AG08395 (cell line): ENCODE measurements at places on chromosomes 13 and 19.

DNA sequence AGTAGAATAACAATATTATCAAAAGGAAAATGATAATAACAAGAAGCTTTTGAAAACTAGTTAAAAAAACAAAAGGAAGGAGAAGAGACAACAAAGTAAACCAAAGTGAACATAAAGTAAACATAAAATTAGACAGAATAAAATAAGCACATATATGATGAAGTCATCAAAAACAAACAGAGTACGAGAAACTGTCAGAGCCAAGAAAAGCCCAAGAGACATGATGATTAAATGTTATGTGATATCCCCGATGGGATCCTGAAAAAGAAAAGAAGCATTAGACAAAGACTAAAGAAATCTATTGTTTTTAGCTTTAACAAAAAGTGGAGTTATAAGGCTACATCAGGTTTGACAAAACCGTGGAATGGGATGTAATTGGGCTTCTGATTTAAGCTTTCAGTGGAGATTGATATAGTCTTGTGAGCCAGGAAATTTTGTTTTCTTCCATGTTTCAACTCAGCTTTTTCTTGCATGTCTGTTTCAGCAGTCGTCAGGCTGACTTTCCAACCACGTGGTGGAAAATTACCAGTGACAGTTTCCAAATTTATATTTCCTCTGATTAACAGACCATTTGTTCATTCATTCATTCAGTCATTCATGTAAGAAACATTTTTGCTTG lies 64.9 kb downstream of the KL start:
- no peak for DNase-seq

DNA sequence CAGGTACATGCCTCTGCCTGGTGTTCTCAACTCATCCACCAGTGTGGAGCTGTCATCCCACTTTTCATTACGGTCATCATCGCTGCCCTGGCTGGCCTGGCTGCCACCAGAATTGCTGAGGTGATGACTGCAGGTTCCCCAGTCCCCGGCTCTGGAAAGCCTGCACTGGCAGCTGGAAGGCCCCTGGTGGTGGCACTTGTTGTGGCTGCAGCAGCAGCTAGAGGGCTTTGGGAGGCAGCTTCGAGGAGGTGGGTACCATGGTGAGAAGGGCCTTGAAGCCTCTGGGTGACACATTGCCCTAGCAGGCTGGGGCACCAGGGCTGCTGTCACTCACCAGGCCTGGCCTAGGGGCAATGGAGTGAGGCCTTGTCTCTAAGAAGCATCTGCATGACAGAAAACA lies 25.3 kb upstream of the ZNF14 start:
- DNase-seq = no peak

DNA sequence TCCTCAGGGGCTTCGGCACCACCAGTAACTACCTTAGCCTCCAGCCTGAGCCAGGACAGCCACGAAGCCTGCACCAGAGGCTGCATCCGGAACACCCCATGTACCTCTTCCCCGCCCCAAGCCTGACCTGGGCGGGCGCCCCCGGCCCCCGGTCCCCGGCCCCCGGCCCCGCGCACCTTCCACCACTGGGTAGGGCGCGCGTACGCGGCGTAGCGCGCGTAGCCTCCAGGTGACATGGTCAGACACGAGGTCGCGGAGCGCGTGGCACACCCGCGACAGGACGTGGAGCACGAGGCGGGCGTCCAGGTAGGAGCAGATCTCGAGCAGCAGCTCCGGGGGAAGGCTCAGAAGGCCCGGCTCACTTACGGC lies 450 bp downstream of the FBXW9 start:
- DNase-seq = no peak

DNA sequence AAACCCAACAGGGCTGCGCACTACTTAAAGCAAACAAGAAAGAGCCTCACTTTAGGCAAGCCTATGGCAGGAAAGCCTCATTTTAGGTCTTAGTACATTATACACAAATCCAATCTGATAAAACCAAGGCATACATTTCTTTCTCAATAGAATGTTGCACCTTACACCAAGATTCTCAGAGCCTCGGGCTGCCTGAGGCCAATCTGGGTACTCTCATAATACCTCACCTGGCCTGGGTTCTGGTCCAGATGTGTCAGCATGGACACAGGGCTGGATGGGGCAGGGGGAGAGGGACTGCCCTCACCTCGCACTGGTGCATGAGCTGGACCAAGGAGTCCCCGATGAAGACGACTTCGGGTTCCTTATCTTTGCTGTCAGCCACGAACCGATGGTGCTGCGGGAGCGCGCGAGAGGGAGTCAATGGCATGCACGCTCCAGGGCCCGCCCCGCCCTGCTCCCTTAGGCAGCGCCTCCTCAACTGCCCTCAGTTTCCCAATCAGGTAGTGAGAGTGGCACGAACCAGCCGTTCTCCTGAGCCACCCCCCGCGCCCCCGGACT lies at the start of gene PRR19:
Gene PRR19, plus strand, starts transcription at position 487 of the 558 bp plus-strand sequence. CDS start 7,453 bp downstream, outside the sequence.
- DNase-seq = no peak

DNA sequence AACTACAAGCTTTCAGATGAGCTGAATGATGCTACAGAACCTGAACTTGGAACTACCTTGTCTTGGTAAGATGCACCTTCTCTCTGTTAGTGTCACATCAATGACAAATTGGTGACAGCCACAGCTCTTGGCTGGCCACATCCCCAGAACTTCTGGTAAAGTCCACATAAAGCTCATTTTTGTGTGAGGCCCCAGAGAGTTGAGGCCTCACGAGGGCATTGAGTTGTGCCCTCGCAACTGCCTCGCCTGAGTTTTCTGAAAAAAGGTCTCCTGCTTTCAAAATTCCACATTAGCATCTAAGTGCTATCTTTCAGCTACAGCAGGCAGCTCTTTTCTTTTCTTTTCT lies 42.6 kb downstream of the MRPL57 start:
- no peak for DNase-seq

DNA sequence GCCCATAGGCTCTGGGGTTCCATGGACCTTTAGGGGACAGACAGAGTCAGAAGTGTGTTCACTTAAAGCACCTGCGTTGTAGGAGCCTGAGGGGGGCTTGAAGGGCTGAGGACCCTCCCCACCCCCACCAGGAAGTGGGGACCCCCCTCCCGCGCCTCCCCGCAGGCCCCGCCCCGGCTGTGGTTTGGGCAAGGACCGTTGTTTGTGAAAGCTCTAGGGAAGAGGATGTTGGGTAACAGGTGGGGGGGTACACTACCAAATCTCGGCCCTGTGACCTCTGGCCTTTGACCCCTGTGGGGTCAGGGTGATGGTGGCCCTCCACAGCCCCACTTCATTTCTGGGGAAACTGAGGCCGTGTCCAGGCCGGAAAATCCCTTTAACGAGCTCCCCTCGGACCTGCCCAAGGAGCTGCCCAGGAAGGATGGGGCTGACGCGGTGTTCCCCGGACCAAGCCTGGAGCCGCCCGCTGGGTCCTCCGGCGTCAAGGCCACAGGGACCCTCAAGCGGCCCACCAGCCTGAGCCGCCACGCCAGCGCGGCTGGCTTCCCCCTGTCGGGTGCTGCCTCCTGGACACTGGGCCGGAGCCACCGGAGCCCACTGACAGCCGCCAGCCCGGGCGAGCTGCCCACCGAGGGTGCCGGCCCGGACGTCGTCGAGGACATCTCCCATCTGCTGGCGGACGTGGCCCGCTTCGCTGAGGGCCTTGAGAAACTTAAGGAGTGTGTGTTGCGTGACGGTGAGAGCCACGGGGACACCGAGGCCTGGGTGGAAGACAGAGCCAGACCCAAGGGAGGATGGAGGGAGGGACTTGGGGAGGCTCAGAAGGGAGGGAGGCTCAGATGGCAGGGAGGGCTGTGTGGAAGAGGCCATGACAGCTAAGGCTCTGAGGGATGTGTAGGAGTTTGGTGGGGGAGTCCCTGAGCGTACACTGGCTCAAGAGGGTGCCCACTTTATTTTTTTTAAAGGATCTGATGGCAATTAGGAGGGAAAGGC lies 1.3 kb downstream of the ARHGAP45 start:
- no peak for DNase-seq

- no peak for DNase-seq
These were observed 239.9 kb downstream of the VWA8 start for GRCh38 chr13:41720839-41721561.

GRCh38 chr13:66219506-66219905 lies 1010.6 kb downstream of the PCDH9 start:
- DNase-seq = no peak

DNA sequence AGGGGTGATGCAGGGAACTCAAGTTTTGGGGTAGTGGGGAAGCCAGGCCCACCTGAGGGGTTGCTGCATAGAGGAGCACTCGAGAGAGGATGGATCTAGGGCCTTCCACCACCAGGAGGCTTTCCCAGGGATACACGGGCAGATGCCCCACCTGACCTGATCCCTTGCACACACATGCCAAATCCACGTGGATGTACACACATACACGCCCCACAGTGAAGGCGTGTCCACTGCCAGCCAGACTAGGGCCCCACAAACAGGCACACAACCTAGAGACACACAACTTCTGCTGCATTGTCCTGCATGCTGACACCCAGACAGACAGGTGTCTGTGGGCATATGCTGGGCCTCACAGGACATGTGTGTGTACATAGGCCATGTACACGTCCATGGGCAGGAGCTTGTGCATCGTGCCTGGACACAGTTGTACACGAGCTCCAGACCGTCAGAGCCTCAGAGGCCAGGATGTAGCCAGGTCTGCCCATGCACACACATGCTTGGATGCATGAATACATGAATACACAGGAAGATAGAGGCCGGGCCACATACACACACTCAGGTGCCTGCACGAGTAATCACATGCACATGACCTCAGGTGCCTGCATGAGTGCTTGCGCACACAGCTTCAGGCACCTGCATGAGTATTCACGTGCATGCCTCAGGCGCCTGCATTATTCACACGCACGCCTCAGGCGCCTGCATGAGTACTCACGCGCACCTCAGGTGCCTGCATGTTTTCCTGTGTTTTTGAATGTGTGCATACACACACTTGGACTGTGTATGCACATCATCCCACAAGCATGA lies 8.9 kb downstream of the CCDC97 start:
- DNase-seq = no peak
